ENCODE measurements at places on chromosomes 2 and 18.

GRCh38 chr2:196170213-196170605, 1.2 kb downstream of the STK17B start:
- peak; percentile 61 for DNase-seq

DNA sequence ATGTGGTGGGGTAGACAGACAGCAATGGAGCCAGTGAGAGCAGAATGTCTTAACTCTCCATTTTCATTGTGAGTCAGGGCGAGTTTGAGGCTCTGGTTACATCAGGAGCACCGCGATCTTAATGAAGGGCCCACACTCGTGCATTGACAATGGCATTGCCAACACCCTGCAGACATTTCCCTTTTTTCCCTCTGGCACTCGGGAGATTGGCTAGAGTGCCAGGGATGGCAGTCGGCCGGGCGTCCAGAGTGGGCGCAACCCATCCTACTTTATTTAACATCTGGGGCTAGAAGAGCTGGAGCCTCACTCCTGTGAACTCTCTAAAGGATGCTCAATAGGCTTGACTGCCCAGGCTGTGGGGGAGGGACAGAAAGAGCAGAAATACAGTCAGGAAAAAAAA, 9.7 kb downstream of the PROKR1 start:
- DNase-seq: peak; percentile 63

GRCh38 chr2:233385489-233386044, 31.3 kb downstream of the DGKD start:
- peak; percentile 68 for DNase-seq

GRCh38 chr2:47056868-47057686, 98.0 kb downstream of the STPG4 start:
- no peak for DNase-seq

GRCh38 chr18:65269375-65269774, 481.4 kb upstream of the CDH7 start:
- DNase-seq: no peak

DNA sequence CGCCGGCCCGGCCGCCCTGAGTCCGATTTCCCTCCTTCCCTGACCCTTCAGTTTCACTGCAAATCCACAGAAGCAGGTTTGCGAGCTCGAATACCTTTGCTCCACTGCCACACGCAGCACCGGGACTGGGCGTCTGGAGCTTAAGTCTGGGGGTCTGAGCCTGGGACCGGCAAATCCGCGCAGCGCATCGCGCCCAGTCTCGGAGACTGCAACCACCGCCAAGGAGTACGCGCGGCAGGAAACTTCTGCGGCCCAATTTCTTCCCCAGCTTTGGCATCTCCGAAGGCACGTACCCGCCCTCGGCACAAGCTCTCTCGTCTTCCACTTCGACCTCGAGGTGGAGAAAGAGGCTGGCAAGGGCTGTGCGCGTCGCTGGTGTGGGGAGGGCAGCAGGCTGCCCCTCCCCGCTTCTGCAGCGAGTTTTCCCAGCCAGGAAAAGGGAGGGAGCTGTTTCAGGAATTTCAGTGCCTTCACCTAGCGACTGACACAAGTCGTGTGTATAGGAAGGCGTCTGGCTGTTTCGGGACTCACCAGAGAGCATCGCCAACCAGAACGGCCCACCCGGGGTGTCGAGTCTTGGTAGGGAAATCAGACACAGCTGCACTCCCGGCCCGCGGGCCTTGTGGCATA, 4.6 kb downstream of the SIX2 start:
- peak; percentile 38 for DNase-seq

- DNase-seq: no peak
These were observed 16.3 kb downstream of the TSHZ1 start for GRCh38 chr18:75226956-75227316.

GRCh38 chr18:23982155-23983079, 32.1 kb upstream of the TTC39C start:
- no peak for DNase-seq
